ENCODE measurements at places on chromosomes 4 and X. TPM values are rescaled to one million over a fixed set of nuclear protein-coding genes. Genes with fewer than 3 reads are reported as not detected.

- no peak for DNase-seq
Observed at GRCh38 chrX:3940000-3940610, 226.7 kb upstream of the PRKX start.

GRCh38 chr4:141356321-141356962, 135.7 kb downstream of the ZNF330 start:
- no peak for DNase-seq

DNA sequence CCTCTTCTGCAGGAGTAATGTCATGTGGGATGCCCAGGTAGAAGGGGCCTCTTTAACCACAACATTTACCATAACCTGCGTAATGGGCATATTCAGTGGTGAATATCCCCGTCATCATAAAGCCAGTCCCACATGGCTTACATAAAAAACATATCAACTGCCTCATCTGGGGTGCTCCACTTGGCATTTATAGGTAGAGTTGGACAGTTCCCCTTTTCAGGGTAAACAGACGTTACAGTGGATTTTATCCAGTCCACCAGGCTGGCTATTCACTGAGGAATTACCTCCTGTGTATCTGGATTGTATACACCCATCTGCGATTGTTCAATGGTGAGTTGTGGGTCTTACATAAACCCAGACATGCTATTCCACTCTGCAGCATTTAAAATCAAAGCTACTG, 70.7 kb upstream of the ANKRD17 start:
- no peak for DNase-seq

- no peak for DNase-seq
Observed at GRCh38 chr4:41933997-41934503, 1.2 kb upstream of the TMEM33 start.

DNA sequence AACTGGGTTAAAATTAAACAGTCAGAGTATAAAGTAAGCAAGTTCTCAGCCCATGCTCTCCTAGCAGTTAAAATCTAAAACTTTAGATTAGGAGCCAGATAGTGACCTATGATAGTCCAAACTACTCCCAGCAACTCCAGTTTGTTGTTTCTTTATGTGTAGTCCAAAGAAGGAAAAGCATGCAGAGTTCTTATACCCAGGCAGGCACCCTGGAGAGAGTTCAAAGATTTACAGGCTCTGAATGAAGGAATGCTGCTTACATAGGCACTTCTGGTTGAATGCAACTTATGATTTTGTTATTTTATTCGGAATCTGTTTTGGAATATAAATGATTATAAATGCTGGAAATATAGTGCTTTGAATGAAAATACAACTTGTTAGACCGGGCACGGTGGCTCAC, 67.2 kb downstream of the GPAT3 start:
- DNase-seq: no peak

- peak; percentile 40 for DNase-seq
Observed at GRCh38 chrX:104307341-104307740, 52.6 kb upstream of the ESX1 start.

- DNase-seq: no peak
Observed at GRCh38 chr4:90112715-90113114, 14.5 kb upstream of the CCSER1 start.

DNA sequence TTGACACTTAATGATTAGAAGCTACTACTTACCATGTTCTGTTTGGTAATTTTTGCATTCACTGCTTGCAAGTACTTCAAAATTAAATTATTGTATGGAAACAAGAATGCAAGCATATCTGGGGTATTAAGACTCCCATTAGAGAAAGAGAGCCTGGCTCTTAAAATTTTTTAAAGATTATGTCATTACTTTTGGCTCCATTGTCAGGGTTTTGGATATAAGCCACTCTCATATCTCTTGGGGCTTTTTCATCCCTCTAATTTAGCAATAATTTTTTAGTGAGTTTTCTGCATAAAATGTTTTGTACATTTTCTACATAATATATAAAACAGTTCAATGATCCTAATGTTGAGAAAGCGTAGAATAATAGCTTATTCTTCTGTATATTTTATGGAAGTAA, 49.4 kb downstream of the SLC9A6 start:
- no peak for DNase-seq

GRCh38 chrX:152641256-152641875, 3.7 kb downstream of the GABRQ start:
- no peak for DNase-seq

- no peak for DNase-seq
Observed at GRCh38 chr4:122703868-122704267, 28.6 kb upstream of the BBS12 start.

GRCh38 chr4:16213121-16213520, 13.2 kb downstream of the TAPT1 start:
- DNase-seq: no peak

DNA sequence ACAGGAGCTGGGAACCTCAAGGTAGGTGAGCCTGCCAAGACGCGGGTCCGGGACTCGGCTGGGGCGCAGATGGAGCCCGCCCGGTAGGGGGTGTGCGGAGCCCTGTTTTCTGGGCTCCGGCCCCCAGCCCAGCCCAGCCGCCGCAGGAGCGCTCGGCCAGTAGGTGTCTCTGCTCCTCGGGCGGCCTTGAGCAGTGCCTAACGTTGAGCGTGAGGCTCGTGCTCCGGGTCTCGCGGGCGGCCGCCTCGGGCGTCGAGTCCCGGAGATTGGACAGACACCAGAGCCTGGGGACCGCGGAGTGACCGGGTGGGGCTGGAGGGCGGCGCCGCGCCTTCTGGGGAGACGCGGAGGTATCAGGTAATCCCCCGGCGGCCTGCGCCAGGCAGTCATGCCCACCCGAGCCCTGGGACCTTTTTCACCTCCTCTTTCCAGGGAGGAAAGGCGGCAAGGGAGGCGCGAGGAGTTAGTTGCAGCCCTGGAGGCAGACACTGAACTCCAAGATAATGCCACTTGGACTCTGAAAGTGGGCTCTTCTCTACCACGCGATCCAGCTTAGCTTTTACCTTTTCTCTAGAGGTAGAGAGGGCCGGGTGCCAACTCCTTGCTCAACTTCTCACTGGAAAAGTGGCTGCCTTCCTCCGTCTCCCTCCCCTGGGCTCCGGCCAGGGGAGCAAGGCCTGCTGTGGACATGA, 14.5 kb upstream of the FGG start:
- DNase-seq: peak; percentile 27

- no peak for DNase-seq
Observed at GRCh38 chrX:121407627-121408026, 360.2 kb downstream of the GLUD2 start.

DNA sequence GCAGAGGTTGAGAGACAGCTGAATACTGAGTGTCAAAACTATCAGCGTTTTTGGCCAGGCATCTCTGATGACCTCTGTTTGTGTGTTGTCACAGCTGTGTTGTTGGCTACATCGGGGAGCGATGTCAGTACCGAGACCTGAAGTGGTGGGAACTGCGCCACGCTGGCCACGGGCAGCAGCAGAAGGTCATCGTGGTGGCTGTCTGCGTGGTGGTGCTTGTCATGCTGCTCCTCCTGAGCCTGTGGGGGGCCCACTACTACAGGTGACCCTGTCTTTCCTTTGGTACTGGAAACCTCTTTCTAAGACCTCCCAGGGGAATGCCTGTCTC, 86.9 kb downstream of the EGF start:
- DNase-seq: no peak

GRCh38 chr4:85717351-85717750, 242.4 kb downstream of the ARHGAP24 start:
- DNase-seq: no peak

DNA sequence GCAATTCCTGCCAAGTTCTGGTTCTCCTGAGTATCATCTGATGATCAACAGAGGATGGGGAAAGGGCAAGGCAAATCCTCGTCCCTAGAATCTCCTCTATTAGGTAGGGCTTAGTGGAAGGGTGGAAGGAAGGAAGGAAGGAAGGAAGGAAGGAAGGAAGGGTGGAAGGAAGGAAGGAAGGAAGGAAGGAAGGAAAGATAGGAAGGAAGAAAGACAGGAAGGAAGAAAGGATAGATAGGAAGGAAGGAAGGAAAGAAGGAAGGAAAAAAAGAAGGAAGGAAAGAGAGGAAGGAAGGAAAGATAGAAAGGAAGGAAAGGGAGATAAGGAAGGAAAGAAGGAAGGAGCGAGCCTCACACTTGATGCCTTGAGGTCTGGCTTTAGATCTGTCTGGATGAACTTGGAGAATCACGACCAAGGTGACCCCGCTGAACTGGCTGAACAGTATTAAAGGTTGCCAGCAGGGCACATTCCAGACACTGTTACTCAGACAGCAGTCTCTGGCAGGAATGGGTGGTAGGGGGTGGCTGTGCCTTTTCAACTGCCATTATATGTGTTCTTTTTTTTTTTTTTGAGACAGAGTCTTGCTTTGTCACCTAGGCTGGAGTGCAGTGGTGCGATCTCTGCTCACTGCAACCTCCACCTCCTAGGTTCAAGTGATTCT, 57.1 kb downstream of the MAP7D2 start:
- no peak for DNase-seq

GRCh38 chr4:146342600-146343192, 128.4 kb downstream of the REELD1 start:
- DNase-seq: peak; percentile 13

GRCh38 chr4:185309770-185310169, 86.0 kb downstream of the LRP2BP start:
- no peak for DNase-seq

DNA sequence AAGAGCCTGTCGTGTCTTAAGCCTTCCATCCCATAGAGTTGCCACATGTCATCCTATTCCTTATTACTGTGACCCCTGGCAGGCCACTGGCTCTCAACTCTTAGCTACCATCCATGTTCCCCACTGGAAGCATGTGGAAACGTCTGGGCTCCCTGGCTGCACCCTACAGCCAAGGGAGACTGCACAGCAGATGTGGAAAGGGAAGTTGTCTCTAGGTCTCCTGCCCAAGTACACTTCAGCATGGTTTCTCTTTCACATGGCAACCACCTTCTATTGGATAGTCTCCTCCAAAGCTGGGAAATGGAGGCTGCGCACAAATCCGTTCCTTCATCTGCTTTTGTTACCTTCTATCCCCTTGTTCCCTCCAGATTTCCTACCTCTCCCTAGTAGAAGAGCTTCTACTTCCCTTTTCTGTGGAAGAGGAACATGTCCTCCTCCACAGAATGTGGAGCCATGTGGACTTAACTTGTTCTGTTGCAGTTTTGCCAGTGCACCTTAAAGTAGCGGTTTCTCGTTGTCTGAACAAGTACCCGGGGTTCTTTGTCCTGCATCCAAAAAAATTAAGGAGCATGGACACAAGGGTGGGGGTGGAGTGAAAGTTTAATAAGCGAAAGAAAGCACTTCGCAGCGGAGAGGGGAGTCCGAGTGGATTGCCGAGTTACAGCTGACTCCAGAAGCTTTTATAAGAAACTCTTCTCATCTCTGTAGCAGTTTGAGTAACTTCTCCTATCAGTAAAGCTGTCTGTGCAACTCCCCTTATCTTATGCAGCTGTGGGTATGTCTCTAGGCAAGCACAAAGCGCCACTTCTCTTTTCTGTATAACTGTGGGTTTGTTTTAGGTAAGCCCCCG, 52.5 kb downstream of the HMGB2 start:
- DNase-seq: no peak

The MAP9 gene
- 21.0 TPM for total RNA-seq

The COX18 gene
- total RNA-seq: 10.8 TPM

The HPGDS gene
- total RNA-seq: not detected

The SPANXC gene
- not detected for total RNA-seq

The DGKK gene
- 0.05 TPM for total RNA-seq

The SLC6A14 gene
- not detected for total RNA-seq
